ENCODE measurements at places on chromosomes 2 and 18.

DNA sequence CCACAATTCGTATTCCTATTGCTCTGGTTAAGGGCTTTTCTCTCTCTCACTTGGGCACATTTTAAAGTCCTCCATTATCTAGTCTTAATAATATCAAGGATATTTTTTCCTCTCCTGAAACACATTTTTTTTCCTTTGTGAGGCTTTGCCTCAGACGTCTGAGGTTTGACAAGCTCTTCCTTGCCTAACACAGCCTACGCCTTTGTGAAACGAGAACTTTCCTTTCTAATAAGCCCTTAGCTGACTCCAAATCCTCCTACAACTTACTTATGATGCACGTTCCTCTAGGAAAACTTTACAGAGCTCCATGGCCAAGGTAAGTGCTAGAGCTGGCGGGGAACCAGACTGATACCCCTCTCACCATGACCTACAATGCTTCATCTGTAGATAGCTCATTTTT, 841.5 kb downstream of the SOCS6 start:
- no peak for DNase-seq

GRCh38 chr2:219637842-219638185, 10.4 kb downstream of the SLC4A3 start:
- DNase-seq, result no peak

GRCh38 chr2:6008186-6008585, 316.0 kb downstream of the SOX11 start:
- no peak for DNase-seq

GRCh38 chr18:56166914-56167313, 471.5 kb downstream of the TXNL1 start:
- no peak for DNase-seq

- DNase-seq, result no peak
These were observed 4.2 kb downstream of the CHCHD5 start for GRCh38 chr2:112588611-112589045.

DNA sequence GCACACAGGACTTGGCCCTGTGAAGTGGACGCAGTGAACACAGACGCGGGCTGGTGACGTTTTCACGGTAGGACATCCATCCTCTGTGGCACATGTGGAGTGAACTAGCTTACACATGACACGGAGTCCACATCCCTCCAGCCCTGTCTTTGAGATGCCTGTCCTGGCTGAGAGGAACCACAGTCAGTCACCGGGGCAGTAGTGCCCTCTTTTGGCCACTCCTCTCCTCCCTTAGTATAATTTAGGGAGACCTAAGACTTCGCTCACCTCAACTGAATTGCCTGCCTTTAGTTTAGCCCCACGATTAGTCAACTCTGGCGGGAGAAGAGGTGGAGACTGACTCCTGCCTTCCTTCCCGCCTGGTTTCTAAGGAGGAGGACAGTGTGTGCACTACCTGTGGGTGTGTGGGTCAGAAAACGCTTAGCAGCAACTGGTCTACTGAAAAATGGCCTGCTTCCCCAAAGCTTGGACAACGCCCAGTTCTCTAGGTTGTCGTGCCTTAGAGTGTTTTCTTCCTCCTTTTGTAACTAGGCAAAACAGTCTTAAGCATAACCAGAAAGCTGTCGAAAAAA, 70.6 kb downstream of the MBP start:
- no peak for DNase-seq

DNA sequence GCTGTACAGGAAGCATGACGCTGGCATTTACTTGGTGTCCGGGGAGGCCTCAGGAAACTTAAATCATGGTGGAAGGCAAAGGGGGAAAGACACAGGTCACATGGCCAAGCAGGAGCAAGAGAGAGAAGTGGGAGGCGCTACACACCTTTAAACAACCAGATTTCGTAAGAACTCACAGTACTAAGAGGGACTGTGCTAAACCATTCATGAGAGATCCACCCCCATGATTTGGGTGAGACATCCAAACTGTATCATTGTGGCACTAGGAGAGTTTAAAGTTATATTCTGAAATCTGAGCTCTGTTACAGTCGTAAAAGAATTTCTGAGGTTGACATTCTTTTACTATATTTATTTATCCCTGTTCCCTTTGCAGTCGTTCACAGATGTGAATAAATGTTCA, 116.6 kb downstream of the ICA1L start:
- no peak for DNase-seq

DNA sequence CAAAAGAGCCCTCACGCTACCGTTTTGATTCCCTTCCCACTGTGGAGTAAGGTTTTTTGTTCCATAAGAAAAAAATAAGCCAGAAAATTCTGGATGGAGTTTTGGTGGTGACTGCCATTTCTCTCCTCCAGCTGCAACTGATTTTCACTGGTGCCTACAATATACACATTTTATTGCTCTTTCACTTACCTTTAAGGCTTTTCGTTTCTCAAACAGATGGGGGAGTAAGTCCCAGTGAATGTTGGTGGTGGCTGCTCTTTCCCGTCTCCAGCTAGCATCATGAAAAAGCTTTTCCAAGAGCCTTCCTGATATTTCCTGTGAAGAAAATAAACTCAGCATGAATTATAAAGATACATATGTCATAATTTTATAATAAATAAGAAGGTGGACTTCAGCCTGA, 932.5 kb upstream of the PIK3C3 start:
- DNase-seq, result peak; percentile 22

- no peak for DNase-seq
These were observed 17.5 kb upstream of the CCL20 start for GRCh38 chr2:227796045-227796711.

GRCh38 chr2:40967451-40967850, 515.6 kb upstream of the SLC8A1 start:
- DNase-seq, result no peak

DNA sequence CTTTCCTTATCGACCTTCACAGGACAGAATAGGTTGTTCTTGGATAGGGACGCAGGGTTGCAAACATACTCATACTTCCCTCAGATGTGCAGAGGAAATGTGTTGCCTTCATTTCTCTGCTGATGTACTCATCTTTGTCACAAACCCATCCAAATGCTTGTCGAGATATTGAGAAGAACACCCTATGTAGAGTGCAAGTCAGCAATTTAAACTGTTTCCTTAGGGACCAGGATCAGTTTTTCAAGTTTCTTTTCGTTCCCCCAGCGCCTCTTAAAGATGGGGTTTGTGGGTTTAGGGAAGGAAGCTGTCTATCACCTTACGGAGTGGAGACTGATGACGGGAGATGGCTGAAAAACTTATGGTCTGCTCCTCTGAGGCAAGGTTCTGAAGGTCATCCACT, 474.2 kb downstream of the EPHA4 start:
- DNase-seq, result no peak

DNA sequence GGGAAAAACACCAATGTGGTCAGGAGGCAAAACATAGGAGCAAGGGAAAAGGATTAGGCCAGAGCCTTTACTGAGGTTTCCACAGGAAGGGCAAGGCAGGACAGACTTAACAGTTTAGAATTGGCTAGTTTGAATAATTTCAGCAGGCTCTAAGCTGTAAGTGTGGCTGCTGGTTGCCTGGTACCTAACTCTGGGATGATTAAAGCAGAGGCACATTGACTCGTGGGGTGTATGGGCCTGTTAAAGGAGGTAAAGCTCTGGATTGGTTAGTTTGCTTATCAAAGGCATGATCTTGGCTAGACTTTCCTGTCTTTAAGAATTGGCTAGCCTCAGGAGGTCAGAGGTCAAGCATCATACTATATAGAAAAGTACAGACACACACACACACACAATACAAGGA, 132.6 kb downstream of the SPAG16 start:
- no peak for DNase-seq

GRCh38 chr2:220509966-220510365, 882.5 kb downstream of the SLC4A3 start:
- no peak for DNase-seq

DNA sequence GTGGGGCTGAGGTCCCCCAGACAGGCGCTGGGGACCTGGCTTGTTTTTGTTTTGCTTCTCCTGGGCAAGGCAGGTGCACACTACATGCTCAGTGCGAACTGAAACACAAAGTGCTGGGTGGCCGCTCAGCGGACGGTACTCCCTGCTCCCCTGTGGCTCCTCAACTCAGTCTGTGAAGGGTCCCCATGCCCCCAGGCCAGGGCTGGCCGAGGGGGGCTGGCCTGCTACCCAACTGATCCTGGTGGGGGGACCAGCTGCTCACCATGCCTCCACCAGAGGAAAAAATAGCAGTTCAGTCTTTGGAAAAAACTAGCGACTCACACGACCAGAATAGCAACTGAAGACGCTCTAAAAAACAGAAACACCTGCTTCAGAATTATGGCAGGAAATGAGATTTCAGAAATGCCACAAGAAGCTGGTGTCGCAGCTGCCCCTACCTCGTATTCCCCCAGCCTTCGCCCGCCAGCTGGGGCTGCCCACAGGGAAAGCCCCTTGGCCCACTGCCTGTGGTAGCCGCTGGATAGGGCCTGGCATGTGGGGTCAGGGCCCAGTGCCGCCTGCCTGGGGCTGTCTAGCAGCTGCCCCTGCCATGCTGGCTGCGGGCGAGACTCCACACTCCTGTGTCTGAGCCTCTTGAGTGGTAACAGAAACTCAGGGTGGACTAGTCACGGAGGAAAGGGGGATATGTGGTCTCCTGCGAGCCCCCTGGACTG, 43.7 kb downstream of the MEX3C start:
- DNase-seq, result peak; percentile 19

DNA sequence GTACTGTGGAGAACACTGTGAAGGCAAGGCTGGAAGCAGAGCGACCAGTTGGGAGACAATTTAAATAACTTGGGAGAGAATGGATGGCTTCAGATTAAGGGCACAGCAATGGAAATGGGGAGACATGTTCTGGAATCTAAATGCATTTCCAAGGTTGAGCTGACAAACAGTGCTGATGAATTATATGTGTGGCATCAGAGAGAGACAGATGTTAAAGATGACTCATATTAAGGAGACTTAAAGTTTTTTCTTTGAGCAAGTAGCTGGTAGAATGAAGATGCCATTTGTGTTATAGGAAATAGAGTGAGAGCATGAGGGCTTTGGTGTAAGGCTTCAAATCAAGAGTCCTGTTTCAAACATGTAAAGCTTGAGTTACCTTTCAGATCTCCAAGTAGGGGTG, 441.8 kb downstream of the SETBP1 start:
- no peak for DNase-seq

- DNase-seq, result no peak
These were observed 53.0 kb upstream of the GLI2 start for GRCh38 chr2:120682654-120683053.

DNA sequence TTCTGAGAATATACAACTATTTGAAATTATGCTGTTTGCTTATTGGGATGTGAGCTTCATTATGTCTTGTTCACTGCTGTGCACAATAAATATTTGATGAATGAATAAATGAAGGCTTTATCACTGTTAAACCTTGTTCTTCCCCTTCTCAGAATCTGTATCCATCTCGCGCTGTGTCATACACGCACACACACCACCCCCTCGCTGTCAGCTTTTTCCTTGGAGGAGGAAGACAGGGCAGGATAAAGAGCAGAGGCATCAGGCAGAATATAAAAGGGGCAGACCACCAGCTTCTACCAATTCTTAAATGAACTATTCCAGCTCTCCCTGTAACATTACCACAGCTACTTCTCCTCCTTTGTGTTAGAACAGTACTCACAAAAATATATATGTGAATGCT, 75.0 kb downstream of the CD226 start:
- no peak for DNase-seq

GRCh38 chr18:61894751-61895524, 2.1 kb upstream of the RNF152 start:
- DNase-seq, result no peak

DNA sequence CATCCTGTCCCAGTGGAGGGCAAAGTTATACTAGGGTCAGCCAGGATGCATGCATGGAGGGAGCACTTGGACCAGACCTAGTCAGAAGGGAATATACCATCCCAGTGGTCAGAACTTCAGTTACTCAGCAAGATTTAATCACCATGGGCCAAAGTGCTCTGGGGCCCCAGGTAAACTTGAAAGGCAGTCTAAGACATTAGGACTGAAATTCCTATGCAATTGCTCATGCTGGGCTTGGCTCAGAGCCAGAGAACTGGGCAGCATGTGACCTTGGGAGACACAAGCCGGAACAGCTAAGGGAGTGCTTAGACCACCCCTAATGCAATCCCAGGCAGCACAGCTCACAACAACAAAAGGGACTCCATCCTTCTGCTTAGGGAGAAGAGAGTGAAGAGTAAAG, 401.3 kb downstream of the KCNJ3 start:
- DNase-seq, result no peak

GRCh38 chr18:77369644-77370043, 120.0 kb downstream of the GALR1 start:
- DNase-seq, result no peak

DNA sequence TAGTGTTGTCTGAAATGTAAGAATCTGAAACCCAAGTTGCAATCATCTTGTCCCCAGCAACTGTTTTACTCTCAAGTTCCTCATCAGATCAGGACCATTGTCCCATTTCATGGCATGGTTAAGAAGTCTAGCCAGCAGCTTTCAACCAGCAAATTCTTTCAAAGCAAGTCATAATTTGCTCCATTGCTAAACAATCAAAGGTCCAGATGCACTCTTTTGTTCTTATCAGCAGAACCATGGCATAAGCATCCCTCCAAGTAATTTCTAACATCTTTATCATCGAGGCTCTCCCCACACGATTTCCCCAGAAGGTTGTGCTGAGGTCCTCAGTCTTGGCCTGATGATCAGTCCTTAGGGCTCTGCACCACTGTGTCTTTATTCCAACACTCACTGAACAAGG, 67.5 kb upstream of the APCDD1 start:
- no peak for DNase-seq

DNA sequence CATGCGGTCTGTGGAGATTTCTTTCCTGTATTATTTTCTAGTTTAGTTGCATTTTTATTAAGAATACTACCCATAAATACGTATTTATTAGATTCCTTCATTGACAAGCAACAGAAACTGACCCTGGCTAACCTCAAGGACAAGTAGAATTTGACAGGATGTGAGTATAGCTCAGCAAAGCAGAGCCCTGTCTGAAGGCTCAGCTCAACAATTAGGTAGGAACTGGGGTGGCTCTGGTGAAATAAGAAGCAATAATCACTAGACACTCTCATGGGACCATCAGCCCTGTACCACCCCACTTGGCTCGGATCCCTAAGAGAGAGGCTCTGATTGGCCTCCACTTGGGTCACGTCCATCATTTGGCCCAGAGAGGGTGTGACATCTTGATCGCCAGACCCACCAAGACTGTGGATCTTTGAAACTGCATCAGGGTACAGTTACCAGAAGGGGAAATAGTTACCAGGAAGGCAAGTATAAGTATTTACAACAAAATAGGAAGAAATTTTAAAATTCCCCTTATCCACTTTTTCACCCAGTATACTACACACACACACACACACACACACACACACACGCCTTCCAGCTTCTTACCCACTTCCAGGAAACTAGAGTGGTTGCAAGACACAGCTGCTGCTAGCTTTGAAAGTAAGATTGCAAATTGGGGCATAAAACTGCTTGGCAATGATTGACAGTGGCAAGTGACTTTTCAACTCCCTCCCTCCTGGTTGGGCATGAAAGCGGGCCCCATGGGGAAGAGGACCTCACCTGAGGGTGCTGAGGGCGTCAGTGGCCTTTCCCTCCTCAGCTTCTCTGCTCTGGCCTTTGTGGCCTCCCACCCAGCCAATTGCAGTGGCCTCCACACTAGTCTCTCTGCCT, 41.8 kb downstream of the KCTD18 start:
- DNase-seq, result no peak

GRCh38 chr2:172084395-172084644, 987 bp upstream of the DLX1 start:
- no peak for DNase-seq
